Panc1 (cell line): ENCODE measurements at places on chromosomes 16 and 17.

DNA sequence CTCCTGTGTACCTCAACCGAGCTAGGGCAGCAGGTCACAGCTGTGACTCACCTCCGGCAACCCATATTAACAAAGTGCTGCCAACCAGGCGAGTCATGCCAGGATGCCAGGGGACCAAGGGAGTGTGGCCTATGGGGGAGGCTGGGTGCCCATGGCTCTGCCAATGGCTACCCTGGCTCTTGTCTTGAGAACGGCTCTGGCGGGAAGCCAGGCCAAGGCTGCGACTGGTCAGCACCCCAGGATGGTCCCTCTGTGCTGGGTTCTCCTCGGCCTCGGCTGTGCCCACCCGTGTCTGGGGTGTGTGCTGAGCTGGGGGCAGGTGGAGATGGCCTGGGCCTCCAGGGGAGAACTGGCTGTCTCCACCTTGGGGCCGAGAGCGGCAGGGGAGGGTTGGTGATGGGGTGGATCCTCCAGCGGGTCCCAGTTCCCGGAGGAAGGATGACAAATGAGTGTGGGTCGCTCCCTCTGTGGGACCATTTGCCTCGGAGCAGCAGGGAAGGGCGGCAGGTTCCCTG lies 75.8 kb downstream of the MRC2 start:
- DNase-seq, result no peak

GRCh38 chr16:79110242-79110641 lies 490.3 kb downstream of the MAF start:
- no peak for DNase-seq

- DNase-seq, result no peak
These were observed 4.0 kb downstream of the AMFR start for GRCh38 chr16:56421313-56421712.

DNA sequence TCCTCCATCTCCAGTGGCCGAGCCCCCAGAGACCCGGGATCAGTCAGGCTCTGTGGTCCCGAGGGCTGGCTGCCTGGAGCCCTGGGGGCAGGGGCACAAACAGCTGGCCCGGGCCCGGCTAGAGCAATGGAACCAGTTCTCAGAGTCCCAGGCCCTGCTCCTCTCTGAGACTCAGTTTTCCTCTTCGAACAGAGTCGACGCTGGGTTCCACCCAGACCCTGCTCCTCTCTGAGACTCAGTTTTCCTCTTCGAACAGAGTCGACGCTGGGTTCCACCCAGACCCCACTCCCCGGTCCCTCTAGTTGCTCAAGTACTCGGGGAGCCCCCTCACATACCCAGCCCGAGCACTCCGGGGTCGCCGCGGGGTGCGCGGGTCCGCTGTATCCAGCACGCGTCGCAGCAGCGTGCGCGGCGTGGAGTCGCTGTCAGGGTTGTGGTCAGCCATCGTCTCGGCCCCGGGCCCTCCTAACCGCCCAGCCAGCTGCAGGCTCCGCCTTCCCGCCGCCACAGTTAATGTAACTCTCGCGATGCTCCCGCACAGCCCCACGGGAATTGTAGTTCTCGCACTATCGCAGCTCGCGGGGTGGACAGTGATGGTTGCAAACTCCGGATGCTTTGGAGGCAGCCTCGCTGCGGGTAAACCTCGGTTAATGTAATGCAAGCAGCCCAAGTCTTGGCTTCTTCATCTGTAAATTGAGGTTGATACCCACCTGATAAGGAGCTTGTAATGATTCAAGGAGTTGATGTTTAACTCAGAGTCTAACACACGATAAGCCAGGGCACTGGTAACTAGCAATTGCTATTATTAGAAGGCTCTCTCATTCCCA lies 8.5 kb upstream of the THAP11 start:
- DNase-seq, result peak; percentile 68

GRCh38 chr16:17370731-17371285 lies 100.0 kb downstream of the XYLT1 start:
- DNase-seq, result no peak

DNA sequence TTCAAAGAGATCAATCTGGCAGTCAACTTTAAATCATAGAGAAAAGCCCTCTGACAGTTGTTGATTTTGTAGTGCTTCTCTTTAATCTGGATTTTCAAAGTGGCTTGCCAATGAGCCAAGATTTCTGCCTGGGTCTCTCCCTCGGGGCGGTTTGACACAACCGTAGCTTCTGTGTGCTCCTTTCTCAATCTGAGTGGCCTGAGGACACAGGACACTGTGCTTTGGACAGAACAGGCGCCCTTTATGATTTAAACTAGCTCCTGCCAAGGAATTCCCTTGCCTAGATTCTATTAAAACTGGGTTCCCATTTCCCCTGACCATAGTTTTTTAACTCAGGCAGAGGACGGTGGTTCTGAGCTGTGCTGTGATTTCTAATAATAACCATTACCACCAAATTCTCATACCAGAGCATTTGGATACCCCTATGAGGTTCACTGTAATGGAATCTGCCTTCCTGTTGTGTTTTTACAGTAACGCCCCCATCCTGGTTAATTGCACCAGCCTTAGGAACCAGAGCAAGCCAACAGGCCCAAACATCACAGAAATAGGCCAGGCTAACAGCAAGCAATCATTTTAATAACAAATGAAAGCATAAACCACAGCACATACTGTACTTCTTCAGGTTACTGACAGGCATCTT lies 4.0 kb downstream of the ZFHX3 start:
- no peak for DNase-seq

GRCh38 chr16:88539652-88540345 lies 30.4 kb upstream of the ZC3H18 start:
- DNase-seq, result no peak

DNA sequence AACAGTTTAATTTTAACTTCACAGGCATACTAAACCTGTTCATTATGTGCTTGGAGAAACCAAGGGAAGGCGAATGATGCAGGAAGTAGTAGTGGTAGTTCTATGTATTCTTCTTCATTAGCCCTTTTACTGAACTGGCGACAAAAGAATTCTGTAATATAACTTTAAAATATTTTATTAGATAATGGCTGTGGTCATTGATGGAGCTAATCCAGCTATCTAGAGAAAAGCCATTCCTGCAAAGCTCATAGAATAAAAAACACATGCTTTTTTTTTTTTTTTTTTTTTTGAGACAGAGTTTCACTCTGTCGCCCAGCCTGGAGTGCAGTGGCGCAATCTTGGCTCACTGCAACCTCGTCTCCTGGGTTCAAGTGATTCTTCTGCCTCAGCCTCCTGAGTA lies 23.5 kb downstream of the TANC2 start:
- DNase-seq, result no peak

DNA sequence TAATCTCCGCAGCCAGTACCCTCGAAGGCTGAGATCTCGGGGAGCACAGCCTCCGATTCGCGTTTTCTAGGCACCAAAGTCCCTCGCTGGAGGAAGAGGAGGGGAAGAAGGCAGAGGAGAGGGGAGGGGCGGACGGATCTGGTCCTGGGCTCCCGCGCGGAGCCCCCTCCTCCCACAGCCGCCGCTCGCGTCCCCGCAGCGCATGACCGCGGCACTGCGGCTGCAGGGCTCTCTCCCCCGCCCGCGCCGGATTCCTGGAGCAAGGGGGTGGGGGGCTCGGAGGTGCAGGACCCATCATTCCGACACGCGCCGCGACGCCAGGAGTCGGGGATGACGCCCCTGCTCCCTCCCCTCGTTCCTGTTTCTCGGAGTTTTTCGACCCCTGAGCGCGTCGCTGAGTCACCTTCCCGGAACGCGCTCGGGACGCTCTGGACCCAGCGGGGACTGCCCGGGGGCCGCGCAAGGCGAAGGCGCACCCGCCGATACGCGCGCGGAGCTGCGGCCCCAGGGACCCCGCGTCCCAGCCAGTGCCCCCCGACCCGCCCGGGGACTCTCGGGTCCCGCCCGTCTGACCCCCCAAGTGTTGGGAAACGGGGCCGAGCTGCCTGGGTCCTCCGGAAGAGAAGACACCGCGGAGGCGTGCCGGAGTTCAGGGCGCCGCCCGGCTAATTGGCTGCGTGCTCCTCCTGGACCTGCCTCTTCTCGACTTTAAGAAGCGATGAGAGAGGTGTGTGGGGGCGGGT lies 1.4 kb upstream of the SPHK1 start:
- no peak for DNase-seq

GRCh38 chr17:71959154-71959553 lies 161.7 kb upstream of the SOX9 start:
- DNase-seq, result no peak

GRCh38 chr16:55373489-55373832 lies 49.5 kb downstream of the IRX6 start:
- no peak for DNase-seq

DNA sequence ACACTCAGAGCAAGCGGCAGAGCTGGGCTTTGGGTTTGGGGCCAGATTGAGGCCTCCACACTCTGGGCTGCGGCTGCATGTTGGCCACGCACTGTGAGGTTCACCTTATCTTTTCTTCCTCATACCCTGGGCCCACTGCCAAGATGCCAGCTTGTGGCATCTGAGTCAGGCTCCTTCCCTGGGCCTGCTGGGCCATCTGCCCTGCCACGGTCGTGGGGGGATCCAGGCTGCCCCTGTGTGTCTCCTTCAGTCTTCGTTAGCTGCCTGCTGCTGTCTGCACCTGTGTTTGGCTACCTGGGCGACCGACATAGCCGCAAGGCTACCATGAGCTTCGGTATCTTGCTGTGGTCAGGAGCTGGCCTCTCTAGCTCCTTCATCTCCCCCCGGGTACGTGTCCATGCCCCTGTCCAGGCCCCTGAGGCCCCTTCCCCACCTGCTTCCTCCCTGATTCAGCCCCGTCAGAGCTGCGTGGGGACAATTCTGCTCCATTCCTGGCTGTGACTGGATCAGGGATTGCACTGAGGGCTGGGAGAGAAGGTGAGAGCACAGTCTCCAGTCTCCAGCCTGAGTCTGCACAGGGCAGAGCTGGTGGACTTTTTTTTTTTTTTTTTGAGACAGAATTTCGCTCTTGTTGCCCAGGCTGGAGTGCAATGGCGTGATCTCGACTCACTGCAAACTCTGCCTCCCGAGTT lies 11.2 kb downstream of the SPNS3 start:
- no peak for DNase-seq

- DNase-seq, result peak; percentile 13
These were observed 51.8 kb downstream of the CA10 start for GRCh38 chr17:52106638-52107261.

DNA sequence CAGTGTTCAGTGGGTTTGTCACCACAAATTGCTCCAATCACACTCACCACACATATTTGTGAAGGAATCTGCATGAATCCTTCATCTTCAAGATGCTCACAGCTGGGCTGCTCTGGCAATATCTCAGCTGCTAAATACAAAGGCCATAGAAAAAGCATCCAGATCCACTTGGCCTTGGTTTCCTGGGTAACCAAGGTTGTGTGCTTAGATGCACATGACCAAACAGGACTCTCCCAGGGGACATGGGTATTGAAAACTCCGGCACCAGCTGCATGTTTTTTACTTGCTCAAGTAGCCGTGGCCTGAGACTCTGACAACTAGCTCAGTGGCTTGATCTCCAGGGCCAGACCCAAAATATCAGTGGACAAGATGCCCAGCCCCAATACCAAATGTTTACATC lies 131.3 kb downstream of the CBLN1 start:
- no peak for DNase-seq

GRCh38 chr17:17059301-17059890 lies 17.1 kb downstream of the MPRIP start:
- DNase-seq, result no peak

- DNase-seq, result peak; percentile 22
These were observed 38.5 kb upstream of the NKD1 start for GRCh38 chr16:50509521-50510341.

DNA sequence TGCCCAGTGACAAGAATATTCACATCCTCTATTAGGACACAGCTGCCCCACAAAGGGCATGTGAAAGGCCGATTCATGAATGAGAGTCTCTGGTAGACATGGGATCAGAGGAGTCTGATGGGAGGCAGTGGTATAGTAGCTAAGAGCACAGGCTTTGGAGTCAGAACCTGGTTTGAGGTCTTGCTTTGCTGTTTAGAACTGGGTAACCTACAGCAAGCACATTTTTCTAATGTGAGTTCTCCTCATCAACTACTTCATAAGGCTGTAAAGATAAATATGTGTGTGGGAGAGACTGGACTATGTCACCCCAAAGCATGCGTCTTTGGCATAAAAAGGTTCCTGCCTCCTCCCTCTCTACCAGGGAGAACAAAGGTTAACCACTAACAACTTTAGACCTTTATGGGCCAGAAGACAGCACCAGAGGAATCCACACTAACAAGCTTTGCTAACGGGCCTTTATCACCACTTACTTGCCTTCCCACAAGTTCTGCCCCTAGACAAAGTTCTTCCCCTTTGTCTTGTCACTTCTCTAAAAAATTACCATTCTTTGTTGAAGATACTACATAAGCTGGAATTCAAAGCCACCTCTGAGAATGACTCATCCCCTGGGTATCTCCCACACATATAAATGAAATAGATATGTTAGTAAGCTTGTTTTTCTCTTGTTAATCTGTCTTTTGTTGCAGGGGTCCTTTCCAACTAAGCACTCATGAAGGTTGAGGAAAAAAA lies 21.1 kb downstream of the CDR2 start:
- no peak for DNase-seq

- DNase-seq, result no peak
These were observed 29.9 kb upstream of the TOM1L1 start for GRCh38 chr17:54870671-54871175.

- no peak for DNase-seq
These were observed 58.8 kb downstream of the CDH13 start for GRCh38 chr16:82685526-82685925.

GRCh38 chr16:71631776-71632175 lies 5.8 kb downstream of the MARVELD3 start:
- DNase-seq, result no peak

DNA sequence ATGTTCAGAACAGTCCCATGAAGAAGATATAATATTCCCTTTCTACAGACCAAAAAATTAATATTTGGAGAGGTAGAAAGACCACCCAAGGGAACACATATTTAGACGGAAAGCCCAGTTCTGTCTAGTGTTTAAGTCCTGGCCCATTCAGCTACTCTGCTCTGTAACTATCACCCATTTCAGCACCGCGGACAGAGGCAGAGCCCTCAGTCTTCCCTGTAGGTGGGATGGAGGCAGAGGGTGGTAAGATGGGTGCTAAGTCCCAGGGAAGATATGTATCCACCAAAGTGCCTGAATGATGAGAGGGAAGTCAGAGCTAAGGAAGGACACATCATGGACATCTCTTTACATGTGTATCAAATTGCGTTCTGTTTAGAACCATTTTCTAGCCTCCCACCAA lies 27.8 kb upstream of the C16orf78 start:
- DNase-seq, result no peak

DNA sequence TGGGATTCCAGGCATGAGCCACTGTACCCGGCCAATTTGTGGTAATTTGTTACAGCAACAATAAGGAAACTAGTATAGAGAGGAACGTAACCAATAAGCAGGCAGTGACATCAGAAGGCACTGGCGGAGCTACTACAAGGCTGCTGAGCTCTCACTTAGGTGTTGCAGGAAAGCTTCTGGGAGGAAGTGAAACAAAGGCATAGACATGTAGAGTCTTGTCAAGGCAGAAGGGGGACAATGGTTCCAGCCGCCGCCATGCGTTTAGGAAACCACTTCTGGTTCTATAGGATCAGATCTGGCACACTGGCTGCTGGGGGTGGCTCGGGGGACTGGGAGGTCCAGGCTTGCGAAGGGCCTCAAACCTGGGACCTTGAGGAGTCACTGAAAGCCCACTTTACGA lies 9.4 kb upstream of the CPSF4L start:
- DNase-seq, result no peak
